ENCODE measurements at places on chromosomes 5 and 9.

DNA sequence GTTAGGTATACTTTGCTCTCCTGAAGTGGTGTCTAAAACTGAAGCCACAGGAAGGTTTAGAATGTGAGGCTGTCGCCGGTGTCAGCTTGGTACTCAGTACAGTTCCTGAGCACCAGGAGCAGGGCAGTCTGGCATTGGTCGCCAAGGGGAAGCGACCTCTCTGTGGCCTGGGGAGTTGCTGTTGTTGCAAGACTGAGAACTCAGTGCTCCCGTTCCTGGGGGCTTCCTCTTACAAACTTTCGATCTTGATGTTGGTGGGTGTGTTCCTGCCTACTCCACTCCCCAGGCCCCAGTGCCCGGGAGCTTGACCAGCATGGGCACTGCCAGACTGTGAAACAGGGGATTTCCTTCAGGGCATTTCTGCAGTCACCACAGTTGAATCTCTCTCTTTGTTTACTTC lies 52.4 kb upstream of the PPARGC1B start:
- DNase-seq: no peak

- no peak for DNase-seq
These were observed 1.5 kb downstream of the TRIM41 start for GRCh38 chr5:181224390-181225229.

GRCh38 chr9:21854594-21854993 lies 52.2 kb downstream of the MTAP start:
- DNase-seq: no peak

- no peak for DNase-seq
These were observed 158.3 kb downstream of the KCTD16 start for GRCh38 chr5:144328980-144329379.

GRCh38 chr9:74117731-74118130 lies 379.4 kb upstream of the RORB start:
- no peak for DNase-seq

GRCh38 chr9:114465906-114466900 lies 39.1 kb downstream of the WHRN start:
- DNase-seq: no peak

DNA sequence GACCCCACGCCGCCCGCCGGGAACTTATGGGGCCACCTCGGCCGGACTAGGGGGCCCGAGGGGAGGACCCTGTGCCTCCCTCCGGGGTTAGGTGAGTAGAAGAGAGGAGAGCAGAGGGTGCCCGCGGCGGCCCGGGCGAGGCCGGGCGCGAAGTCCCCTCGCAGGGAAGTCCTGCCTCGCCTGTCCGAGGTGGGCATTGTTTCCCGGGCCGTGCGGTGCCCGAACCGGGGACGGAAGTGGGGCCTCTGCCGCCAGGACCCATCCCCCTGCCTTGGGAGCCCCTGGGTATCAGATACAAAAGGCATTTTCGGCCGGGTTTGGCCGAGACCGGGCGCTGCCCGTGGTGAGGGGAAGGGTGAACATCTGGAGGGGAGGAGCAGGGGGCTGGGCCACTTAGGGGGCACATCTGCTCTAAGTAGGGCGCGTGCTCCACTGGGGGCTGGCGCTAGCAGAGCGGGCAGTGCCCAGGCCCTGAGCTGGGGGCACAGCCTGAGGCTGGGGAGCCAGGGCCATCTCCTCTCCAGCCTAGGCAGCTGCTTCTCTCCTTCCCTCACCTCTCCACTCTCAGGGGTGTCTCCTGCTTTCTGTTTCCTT lies 48.2 kb downstream of the DAB2IP start:
- DNase-seq: no peak

- DNase-seq: no peak
These were observed 176.9 kb downstream of the RORB start for GRCh38 chr9:74674077-74674476.

DNA sequence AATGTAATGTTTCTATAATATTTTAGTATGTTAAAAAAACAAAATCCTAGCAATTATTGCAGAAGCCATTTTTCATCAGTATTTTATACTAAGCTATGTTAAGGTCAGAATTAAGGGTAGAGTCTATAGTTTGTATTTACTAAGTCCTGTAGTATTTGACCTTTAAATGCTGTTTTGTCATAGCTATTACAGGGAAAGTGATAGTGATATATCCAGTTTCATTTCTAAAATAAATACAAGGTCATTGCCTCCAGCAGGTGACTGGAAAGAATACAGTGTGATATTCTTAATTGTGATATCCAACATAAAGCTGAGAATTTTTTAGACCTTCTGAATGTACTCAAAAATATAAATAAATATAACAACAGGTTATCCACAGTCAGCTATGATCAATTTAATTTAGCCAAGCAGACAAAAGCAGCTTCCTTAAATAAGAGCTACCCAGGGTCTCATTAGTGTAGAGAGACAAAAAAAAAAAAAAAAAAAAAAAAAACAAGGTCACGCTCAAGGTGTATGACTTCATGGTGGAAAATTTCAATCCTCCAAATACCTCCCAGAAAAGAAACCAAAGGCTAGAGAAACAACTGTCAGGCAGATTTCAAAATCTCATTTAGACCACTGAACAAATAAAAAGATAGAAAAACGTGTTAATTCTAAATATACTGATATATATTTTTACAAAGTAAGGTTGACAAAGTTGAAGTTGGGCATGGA lies 278.7 kb downstream of the HCN1 start:
- DNase-seq: no peak

DNA sequence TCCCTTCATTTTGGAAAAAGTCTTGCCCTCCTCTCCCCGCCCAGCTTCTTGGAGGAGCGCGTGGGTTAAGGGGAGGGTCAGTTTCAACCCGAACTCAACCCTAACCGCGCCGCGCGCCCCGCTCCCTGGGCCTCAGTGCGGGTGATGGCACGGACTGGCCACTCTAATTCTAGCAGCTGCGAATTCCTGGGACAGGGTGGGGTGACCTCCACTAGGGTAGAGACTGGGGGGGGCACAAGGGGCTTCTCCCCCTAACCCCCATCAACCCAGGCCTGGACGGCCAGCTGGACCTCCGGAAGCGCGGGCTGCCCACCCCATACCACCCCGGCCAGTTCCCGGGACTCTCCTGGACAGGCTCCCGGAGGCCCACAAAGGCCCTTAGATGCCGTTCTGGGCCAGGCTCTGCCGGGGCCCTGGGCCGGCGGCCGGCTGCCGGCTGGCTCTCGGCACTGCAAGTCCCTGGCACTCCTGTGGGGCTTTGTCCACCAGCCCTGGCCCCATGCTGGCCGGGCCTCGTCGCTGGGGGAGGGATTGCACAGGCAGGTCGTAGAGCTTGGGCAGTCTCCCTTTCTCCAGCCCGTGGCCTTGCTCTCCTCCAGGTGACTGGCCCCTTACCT lies 7.2 kb upstream of the PSD2 start:
- DNase-seq: no peak

GRCh38 chr5:171697221-171698102 lies 88.2 kb upstream of the SMIM23 start:
- no peak for DNase-seq
